ENCODE measurements at places on chromosomes 11 and 22.

GRCh38 chr11:60978546-60979380, 7.3 kb downstream of the CD6 start:
- DNase-seq = no peak

GRCh38 chr11:126607374-126607773, 251.9 kb downstream of the ST3GAL4 start:
- peak; percentile 48 for DNase-seq

GRCh38 chr11:17695454-17696441, 23.6 kb upstream of the MYOD1 start:
- DNase-seq = no peak

DNA sequence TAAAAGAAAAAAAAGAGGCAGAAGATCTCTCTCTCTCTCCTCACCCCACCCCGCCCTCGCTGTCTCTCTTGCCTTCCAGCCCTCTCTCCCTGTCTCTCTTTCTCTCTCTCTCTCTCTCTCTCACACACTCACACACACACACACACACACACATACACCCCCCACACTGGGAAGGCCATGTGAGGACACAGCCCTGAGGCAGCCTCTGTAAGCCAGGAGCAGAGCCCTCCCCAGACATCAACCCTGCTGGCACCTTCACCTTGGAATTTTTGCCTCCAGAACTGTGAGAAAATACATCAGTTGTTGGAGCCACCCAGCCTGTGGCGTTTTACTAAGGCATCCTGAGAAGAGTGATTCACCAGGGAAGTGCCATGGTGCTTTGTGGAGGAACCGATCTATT, 14.7 kb downstream of the APOL3 start:
- DNase-seq = no peak

DNA sequence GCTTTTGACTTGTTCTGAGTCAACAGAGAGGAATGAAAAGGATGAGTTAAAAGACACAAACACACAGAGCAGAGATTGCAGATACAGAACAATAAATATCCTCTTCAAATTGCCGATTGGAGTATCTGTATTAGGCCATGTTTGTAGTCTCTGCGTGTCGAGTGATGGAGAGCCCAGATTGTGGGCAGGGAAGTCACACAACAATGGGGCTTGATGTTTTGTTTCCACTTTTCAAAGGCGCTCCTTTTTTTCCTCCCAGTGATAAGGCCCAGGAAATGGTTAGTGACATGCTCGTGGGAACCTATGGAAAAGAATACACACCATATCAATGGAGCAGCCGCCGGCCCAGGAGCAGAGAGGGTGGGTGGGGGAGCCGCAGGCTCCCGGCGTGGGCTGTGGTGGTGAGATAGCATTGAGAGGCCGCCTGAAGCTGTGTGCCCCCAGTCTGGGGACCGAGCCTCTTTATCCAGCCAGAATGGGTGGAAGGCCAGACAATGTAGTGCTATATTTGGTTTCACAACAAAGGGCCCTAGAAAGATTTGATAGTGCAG, 555.9 kb downstream of the INSC start:
- DNase-seq = no peak
